ENCODE measurements at places on chromosomes 7 and 10. TPM values are rescaled to one million over a fixed set of nuclear protein-coding genes. Genes with fewer than 3 reads are reported as not detected.

DNA sequence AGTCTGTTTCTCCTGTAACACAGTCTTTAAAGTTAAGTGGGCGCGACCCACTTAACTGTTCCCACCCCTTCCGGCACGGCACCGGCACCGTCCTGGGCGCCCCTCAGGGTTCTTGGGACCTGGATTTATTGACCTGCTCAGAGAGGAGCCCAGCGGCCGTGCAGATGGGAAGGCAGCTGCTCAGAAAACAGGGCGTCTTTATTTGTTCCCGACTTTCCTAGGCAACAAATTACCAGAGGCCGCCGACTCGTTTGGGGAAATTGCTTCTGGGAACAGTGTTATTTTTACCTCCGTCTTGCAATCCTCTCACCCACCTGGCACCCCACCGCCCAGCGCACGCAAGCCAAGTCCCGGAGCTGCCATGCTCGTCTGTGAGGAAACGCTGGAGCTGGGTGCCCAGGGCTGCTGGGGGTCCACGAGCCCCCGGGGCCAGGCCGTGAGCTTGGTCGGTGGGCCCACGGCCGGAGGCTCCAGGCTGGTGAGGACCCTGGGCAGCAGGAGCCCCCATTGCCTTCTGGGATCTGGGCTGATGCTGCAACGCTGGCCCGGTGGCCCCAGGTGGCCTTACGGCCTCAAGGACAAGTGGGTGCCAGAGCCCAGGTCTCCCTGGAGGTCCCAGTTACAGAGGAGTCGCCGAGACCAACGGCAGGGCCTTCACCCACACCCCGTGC lies 14.9 kb upstream of the ADGRA1 start:
- DNase-seq = no peak

GRCh38 chr7:39016609-39017008 lies 38.9 kb downstream of the POU6F2 start:
- no peak for DNase-seq

Gene GRM3
- total RNA-seq = not detected

Gene LLCFC1
- not detected for total RNA-seq
